ENCODE measurements at places on chromosomes 11 and 22.

DNA sequence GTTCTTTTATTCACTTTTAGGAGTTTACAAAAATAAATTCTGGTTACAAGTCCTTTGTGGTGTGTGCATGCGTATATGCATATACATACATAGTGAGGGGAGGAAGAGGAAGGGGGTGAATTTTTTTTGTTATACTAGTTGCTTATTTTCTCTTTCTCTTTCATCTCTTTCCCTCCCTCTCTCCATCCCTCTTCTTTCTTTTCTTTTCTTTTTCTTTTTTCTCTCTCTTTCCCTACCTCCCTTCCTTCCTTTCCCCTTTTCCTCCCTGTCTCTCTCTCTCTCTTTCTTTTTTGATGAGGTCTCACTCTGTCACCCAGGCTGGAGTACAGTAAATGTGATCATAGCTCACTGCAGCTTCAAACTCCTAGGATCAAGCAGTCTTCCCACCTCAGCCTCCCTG is 14.1 kb downstream of the PPP6R2 start:
- no peak for DNase-seq

DNA sequence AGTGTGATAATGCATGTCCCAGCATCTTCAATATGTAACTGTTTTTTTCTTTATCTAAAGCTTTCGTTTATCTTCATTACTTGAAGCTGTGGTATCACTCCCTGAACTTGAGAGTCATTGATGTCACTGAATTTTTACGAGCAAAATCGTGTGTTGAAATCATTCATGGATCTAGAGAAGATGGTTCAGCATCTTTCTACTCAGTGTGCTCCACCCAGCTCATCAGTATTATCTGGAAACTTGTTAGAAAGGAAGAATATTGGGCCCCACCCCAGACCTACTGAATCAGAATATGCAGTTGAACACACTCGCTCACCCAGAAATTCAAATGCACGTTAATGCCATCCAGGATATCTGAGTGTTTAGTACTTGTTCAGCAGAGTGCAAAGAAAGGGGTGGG is 8.3 kb downstream of the CDON start:
- DNase-seq, result no peak

DNA sequence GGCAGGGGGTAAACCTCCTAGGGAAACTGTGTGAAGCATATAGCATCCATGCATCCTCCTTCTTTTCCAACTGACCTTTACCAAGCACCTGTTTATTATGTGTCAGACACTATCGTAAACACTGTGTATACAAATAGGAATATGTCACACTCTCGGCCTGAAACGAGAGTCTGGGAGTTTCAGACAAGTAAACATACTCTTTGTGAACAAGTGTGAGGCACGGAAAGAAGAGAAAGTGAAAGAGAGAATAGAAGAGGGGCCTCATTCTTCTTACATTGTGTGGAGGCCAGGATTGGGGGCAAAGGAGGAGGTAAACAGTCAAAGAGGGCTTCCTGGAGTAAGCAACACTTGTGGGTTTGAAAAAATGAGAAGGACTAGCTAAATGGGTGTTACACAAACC is 16.4 kb downstream of the CSNK2A3 start:
- DNase-seq, result no peak

DNA sequence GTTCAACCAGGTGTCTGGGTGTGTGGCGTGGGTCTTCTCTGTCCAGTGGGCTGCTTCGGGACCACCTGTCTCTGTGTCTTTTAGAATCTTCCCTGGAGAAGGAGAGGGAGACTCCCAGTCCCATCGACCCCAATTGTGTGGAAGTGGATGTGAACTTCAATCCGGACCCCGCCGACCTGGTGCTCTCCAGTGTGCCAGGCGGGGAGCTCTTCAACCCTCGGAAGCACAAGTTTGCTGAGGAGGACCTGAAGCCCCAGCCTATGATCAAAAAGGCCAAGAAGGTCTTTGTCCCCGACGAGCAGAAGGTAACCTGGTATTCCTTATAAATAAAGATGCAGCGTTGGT is 12.2 kb downstream of the TEF start:
- DNase-seq, result no peak

DNA sequence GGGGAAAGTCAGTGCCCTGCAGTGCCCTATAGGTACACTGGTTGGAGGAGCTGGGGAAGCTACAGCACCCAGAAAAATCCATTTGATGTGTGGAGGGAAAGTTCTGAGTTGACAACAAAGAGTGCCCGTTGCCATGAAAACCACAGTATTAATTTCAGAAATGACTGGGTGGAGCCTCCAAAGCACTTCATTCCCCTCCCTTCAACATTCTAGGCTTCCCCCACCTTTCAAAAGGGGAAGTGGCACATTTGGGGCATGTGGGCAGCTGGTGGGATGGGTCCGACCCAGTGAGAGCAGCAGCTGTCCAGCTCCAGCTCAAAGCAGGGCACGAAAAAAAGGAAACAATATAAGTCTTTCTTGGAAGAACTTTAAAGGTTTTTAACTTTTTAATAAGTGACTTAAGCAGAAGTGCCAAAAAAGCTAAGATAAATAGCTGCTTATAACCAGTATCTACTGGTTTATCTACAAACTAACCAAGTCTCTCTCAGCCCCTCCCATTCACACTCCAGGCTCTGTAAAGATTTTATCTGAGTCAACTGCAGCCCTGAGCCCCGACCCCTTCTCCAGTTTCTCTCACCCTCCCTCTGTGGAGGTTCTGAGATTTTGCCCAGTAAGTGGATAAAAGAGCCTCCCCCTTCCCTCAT is 9.0 kb upstream of the AHNAK start:
- DNase-seq, result peak; percentile 68

DNA sequence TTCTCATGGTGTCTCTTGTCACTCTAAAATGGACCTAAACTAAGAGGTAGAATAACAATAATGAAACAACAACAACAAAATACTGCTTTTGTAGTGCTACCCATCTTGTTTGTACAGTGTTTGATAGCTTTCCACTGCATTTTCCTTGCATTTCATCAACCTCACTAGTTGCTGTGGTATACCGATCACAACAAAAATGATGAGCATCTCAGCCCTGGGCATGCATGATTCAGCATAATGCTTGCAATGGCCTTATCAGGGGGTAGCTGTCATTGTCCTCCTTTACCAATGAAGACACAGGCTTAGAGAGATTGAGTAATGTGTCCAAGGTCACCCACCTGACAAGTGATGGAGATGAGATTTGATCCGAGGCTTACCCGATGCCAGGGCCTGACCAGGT is 682.5 kb downstream of the NTM start:
- DNase-seq, result no peak

DNA sequence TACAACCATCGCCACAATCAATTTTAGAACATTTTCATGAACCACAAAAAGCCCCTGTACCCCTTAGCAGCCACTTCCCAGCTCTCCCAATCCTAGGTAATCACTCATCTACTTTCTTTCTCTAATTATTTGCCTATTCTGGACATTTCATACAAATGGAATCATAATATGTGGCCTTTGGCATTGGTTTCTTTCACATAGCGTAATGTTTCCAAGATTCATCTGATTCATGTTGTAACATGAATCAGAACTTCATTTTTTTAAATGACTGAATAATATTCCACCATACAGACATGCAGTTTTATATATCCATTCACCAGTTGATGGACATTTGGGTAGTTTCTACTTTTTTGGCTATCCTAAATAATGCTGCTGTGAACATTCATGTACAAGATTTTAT is 56.2 kb upstream of the RCN1 start:
- no peak for DNase-seq

DNA sequence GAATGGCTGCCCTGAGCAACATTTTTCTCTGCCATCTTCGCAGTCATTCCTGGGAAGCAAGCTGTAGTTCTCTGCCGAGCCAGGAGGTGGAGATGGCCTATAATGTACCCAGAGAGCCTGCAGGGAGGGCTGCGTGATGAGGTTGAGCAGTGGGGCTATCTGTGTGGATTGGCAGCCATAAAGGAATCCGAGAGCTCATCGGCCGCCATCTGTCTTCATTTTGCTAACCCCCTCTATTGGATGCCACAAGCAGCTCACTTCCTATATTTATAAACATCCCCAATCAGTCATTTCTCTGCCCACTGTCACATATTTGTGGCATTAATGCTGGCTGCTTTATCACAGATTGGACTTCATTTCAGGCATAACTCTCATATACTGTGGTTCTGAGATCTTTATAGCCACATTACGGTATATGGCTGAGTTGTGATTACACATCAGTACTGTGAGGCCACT is 209.5 kb downstream of the NTM start:
- DNase-seq, result no peak

- DNase-seq, result no peak
Measured at GRCh38 chr11:24496736-24497725, at the start of gene LUZP2. LUZP2 (plus strand) TSS chr11:24497053.

Measured in memory B cell (primary cell).